ENCODE measurements at places on chromosomes 1 and 21.

- no peak for ATAC-seq
Observed at GRCh38 chr1:89974256-89974655, 20.7 kb upstream of the ZNF326 start.

DNA sequence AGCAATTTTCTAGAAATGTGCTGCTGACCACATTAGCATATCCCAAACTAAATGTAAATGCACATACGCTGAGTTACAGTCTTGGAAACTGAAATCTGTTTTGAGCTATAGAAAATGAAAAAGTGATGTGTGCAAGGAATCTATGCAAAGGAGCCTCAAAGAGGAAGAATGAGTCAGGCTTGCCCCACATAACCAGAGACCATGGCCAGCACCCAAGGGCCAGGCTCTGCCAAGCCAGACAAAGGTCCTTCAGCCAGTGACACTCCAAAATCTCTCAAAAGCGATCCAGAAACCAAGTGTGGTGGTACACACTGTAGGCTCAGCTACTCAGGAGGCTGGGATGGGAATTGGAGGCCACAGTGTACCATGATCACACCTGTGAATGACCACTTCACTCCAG, 195.2 kb downstream of the TOMM20 start:
- ATAC-seq = peak; percentile 89

GRCh38 chr1:94528826-94529225, 12.7 kb downstream of the F3 start:
- ATAC-seq = no peak

GRCh38 chr1:26359981-26360806, 6.3 kb upstream of the CRYBG2 start:
- ATAC-seq = peak; percentile 37

DNA sequence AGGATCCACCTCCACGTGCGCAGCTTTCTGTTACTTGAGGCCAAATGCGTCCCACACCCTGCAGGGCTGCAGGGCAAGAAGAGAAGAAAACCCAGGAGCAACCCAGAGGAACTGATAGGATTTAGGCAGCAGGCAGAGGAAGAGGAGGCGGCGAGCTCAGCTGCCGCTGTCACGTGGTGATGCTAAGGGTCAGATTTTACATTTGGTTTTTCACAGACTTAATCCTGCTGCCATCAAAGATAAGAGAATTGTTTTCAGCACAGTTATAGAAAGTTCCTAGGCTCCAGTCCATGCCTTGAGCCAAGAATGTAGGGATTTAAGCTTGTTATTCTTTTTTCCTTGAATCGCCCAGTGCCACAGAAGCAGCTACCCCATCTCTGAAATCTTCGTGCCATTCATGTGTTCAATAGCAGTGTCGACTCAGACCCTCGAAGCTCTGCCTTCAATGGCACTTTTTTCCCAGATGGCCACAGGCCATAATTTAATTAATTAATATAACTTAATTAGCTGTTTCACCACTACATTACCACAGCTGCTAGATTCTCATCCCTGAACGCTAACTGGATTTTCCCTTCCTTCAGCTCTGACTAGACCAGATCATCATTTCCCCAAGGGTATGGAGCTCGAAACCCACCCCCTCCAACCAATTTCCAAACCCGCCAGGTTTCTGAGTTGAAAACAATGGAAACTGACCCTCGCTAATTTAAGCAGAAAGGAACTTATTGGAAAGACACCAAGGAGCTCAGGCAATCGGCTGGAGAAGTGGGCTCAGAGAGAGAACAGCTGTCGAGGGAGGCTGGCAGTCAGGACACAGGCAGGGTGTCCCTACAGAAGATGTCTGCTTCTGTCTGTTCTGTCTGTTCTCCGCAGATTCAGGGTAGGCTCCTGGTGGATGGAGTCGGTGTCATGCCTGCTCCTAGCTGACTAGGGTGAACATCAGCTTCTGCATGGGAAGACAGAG, 36.2 kb downstream of the LDLRAP1 start:
- ATAC-seq = no peak

DNA sequence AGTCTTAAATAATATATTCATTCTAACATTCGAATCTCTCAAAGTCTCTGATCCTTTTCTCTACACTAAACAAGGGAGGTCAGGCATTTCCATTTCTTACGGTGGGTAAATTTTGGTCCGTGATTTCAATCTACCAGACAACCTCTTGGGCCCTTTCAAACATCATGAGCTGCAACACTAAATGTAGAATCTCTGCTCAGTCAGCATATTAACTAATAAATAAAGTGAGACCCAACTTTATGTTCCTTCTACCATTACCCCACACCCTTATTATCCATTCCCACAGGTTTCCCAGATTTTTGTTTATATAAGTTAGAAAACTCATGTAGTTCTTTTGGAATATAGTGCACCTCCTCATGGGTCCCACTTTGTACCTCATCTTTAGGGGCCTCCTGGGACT, 24.9 kb downstream of the SLAMF7 start:
- no peak for ATAC-seq

DNA sequence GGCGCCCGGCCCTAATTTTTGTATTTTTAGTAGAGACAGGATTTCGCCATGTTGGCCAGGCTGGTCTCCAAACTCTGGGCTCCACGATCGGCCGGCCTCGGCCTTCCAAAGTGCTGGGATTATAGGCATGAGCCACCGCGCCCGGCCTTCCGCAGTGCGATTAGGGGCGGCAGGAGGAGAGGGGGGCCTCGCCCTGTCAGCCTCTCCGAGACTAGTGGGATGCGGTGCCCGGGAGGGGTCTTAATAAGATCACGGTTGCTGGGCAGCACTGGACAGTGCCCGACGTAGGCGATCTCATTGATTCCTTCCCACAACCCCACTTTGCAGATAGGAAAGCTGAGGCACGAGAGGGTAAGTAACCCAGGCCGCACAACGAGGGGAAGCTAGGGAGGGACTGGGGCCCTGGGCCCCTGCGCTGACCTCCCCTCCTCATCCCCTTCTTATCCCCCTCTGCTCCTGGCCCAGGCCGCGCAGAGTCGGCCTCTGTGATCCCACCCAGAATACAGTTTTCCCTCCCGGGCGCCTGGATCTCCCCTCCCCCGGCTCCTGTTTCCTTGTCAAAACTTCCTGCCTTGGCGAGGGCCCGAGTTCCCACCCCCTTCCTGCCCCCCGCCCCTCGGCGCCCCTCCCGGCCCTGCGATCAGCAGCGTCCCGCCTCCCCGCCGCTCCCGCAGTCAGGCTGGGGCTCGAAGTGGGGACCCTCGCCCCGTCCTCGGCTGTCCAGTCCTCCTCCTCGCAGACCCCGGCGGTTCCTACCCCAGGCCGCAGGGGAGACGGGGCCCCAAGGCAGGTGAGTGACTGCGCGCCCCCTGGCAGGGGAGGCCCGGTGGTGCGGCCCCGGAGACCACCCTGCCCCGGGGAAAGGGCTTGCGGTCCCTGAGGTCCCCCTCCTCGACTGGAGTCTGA, at the start of gene PEAR1:
Gene PEAR1, plus strand, starts transcription at position 671 of the 906 bp plus-strand sequence. CDS start 10,209 bp downstream, outside the sequence.
- no peak for ATAC-seq

DNA sequence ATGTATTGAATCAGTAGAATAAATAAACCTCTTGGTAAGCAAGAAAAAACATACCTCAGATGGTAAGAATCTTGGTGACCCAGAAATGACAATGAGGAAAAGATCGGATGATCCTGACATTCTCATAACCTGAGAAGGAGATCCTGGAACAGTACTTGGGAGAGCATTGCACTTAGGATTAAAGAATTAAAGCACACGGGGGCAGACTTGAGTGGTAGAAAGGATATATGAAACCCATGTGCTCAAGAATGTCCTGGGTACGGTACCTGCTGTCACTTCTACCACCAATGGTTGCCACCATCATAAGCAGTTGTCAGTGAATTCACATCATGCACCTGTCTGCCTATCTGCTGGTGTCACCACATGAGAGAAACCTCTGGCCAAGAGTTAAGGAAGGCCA, 108.9 kb upstream of the GJB5 start:
- ATAC-seq = no peak

DNA sequence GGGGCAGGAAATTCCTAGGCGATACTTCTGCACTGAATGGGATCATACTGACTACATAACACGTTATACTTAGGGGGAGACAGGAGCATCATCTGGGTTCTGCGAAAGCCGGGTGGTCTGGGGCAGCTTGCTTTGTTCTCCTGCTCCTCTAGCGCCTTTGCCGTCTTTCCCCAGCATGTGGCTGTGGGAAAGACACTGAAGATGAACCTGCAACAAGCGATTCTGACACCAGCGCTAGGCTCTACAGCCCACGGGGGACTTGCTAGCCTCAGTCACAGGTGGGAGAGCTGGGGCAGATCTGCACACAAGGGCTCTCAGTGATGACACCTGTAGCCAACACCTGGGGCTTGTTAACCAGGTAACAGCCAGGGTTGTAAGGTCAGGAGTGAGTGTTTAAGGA, 51.8 kb downstream of the CD46 start:
- no peak for ATAC-seq

- no peak for ATAC-seq
Observed at GRCh38 chr21:41711416-41712007, 55.3 kb downstream of the RIPK4 start.

GRCh38 chr21:43728467-43729390, 9.8 kb downstream of the PDXK start:
- ATAC-seq = peak; percentile 89
